ENCODE measurements at places on chromosomes 6 and 20. TPM values are rescaled to one million over a fixed set of nuclear protein-coding genes. Genes with fewer than 3 reads are reported as not detected.
A peak's percentile ranks its signal among the peaks of the same experiment; 100 is the strongest.

- no peak for DNase-seq
- H3K27ac ChIP-seq = no peak overlapping the region
- no peaks in the 10 kb centered on the region for H3K27me3 ChIP-seq
- peaks cover 44% of the 10 kb centered on the region for H3K36me3 ChIP-seq
- peaks cover 15% of the 10 kb centered on the region for H3K4me1 ChIP-seq
Observed at GRCh38 chr6:33407132-33407718, 3.6 kb upstream of the PHF1 start.

SOX18 gene
- total RNA-seq = not detected

GPX5 gene
- total RNA-seq = not detected

DNA sequence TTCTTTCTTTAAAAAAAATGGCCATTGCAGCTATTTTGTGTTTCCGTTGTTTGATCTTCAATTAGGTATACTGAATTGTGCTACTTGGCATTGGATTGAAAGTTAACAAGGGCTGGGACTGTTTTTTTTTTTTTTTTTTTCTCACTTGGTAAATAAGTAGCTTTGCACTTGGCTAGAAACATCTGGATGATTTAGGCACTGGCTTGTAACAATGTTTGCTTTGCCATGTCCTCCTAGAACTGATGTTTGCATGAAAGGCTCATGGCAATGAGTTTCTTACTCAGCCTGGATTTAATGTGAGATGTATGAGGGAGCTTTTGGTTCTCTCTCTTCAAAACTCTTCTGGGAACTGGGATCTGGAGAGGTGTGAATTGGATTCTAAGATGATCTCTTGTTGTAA lies 414.1 kb downstream of the CDH26 start:
- DNase-seq = no peak
- H3K4me3 ChIP-seq = no peak overlapping the region

LY6G5C gene
- 2.4 TPM for total RNA-seq

ATP6V1G2 gene
- total RNA-seq = 1.0 TPM

- peaks cover 2% of the 10 kb centered on the region for H3K4me1 ChIP-seq
- DNase-seq = no peak
- H3K4me3 ChIP-seq = no peak overlapping the region
- no peaks in the 10 kb centered on the region for H3K27me3 ChIP-seq
- H3K36me3 ChIP-seq = peaks cover 2% of the 10 kb centered on the region
Observed at GRCh38 chr6:52550014-52550575, 26.8 kb downstream of the TRAM2 start.

- no peaks in the 10 kb centered on the region for H3K27me3 ChIP-seq
- H3K4me3 ChIP-seq = peak overlapping the region; percentile 95
- peaks cover 42% of the 10 kb centered on the region for H3K4me1 ChIP-seq
- peak; percentile 25 for DNase-seq
Observed at GRCh38 chr6:111871725-111872400, 1.4 kb downstream of the FYN start.

TREML1 gene
- total RNA-seq = not detected

GPR6 gene
- total RNA-seq = not detected

DNA sequence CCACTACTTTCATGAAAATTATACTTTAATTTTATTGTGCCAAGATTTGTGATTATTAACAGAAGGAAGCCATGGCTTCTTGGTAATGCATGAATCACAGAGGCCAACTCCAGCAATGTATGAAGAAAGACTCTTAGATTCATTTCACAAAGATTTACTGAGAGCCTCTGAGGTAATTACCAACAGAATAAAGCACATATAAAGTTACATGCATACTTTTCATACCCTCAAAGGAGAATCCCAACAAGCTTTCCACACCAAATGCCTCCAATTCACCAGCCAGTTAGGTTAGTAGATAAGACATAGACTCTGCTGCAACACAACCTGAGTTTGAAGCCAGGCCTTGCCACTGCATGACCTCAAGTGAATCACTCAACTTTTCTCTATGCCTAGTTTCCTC lies 41.9 kb downstream of the HBS1L start:
- DNase-seq = no peak
- H3K27me3 ChIP-seq = no peaks in the 10 kb centered on the region
- peaks cover 69% of the 10 kb centered on the region for H3K4me1 ChIP-seq

- no peak for DNase-seq
- no peaks in the 10 kb centered on the region for H3K36me3 ChIP-seq
- H3K4me3 ChIP-seq = no peak overlapping the region
Observed at GRCh38 chr6:161353208-161353613, 79.3 kb upstream of the AGPAT4 start.
